Endodermal cell (in vitro differentiated cells): ENCODE measurements at places on chromosomes 5 and 9. TPM values are rescaled to one million over a fixed set of nuclear protein-coding genes. Genes with fewer than 3 reads are reported as not detected.

GRCh38 chr9:82080265-82080664, 91.7 kb downstream of the SPATA31D1 start:
- H3K4me1 ChIP-seq = no peaks in the 10 kb centered on the region
- H3K4me3 ChIP-seq = no peak overlapping the region
- no peaks in the 10 kb centered on the region for H3K36me3 ChIP-seq

GRCh38 chr5:10046676-10047075, 203.0 kb downstream of the ATPSCKMT start:
- no peaks in the 10 kb centered on the region for H3K27me3 ChIP-seq
- H3K4me1 ChIP-seq = no peaks in the 10 kb centered on the region
- H3K36me3 ChIP-seq = no peaks in the 10 kb centered on the region
- peak; percentile 32 for DNase-seq
- no peak overlapping the region for H3K27ac ChIP-seq

GRCh38 chr9:104778802-104779201, 14.9 kb downstream of the NIPSNAP3B start:
- no peak overlapping the region for H3K4me3 ChIP-seq
- H3K36me3 ChIP-seq = peaks cover 33% of the 10 kb centered on the region
- H3K27me3 ChIP-seq = no peaks in the 10 kb centered on the region
- DNase-seq = peak; percentile 52
- H3K27ac ChIP-seq = no peak overlapping the region

DNA sequence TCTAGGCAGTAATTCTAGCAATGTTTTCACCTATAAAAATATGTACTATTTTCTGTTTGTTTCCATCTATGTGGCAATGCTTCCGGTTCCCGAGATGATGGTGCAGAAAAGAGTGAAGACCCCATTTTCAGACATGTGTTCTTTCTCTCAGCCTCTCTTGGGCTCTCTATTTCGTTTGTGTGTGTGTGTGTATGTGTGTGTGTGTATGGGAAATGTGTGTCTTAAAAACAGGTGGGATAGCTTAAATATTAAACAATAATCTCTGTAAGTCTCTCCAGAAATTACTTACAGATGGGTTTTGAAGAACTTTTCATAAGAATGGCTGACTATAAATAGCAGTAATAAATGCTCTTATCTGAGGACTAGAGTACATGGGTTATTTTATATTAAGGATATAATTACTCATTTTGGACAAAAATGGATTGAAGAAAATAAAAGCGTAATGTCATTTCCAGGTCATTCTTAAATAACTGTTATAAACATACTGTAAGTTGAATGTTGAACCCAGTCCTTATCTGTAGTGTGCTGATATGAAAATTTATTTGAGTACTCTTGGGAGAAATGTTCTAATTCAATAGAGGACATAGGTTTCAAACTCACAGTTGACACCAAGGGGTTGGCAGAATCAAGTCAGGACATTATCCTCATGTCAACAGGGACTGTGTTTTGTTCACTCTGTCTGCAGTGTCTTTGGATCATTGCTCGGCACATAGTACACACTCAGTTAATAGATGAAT, 31.1 kb downstream of the PCSK5 start:
- H3K4me1 ChIP-seq = no peaks in the 10 kb centered on the region
- no peak for DNase-seq
- H3K4me3 ChIP-seq = no peak overlapping the region

DNA sequence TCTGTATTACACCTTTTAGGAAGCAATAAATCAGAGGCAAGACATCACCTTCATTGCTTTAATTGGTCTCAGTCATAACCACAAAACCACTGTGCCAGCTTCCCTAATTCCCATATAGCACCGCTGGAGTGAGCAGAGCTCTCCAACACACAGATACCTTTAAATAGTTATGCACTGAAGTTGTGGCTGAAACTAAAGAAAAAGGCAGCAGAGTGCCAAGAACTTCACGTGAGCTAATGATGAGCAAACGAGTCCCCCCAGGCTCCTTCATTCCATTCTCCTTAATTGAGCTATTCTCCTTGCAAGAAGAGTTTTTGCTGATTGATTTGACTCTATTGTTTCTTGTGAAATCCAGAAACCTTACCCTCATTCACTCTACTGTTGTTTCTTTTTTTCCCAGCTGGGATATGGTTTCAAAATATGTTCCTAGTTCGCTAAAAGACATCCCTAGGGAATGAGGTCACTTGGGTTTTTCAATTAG, 501.5 kb downstream of the SPATA31D1 start:
- peak overlapping the region; percentile 85 for H3K27ac ChIP-seq
- no peaks in the 10 kb centered on the region for H3K27me3 ChIP-seq
- no peak overlapping the region for H3K4me3 ChIP-seq
- DNase-seq = peak; percentile 54

DNA sequence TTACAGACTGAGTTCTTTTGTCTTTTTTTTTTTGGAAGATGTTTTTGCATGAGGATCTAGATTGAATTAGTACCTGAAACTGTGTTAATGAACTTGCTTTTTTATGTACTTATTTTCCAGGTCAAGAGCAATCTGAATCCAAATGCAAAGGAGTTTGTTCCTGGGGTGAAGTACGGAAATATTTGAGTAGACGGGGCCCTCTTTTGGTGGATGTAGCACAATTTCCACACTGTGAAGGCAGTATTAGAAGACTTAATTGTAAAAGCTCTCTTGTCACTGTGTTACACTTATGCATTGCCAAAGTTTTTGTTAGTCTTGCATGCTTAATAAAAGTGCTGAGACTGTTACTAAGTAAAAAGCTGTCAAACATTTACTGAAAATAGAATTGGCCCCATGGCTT, 14.5 kb downstream of the SLC23A1 start:
- no peak overlapping the region for H3K4me3 ChIP-seq
- H3K36me3 ChIP-seq = peaks cover 85% of the 10 kb centered on the region
- H3K27ac ChIP-seq = no peak overlapping the region
- H3K27me3 ChIP-seq = no peaks in the 10 kb centered on the region

- no peak overlapping the region for H3K27ac ChIP-seq
- H3K4me3 ChIP-seq = no peak overlapping the region
- no peaks in the 10 kb centered on the region for H3K4me1 ChIP-seq
- no peak for DNase-seq
- no peaks in the 10 kb centered on the region for H3K36me3 ChIP-seq
- H3K27me3 ChIP-seq = no peaks in the 10 kb centered on the region
These were observed 56.1 kb upstream of the CKMT2 start for GRCh38 chr5:81177061-81177460.

DNA sequence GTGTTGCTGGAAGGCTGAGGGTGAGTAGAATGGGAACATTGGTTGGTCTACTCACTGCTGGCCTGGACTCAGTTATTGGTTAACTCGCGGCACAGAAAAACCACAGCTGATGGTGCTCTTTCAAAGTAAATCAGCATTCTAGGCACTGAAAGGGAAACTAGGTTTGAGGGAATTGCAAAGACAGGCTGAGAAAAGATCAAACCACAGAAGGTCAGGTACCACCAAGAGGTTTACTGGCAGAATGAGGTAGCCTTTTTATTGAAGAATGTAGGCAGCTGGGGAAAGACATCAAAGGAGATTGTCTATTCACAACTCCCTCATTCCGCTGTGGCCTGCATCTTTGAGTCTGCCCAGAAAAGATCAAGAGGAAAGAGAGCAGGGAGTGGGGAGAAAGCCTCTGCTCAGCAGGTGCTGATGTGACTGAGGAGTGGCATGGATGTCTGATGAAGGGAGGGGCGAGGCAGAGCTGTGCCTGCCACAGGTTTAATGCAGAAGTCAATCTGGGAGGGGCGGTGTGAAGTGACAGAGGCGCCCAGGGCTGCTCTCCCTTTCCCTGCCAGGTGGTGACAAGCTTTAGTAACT, 255.5 kb downstream of the MAN2A1 start:
- no peak for DNase-seq
- peaks cover 20% of the 10 kb centered on the region for H3K27me3 ChIP-seq
- no peak overlapping the region for H3K4me3 ChIP-seq
- no peaks in the 10 kb centered on the region for H3K4me1 ChIP-seq

DNA sequence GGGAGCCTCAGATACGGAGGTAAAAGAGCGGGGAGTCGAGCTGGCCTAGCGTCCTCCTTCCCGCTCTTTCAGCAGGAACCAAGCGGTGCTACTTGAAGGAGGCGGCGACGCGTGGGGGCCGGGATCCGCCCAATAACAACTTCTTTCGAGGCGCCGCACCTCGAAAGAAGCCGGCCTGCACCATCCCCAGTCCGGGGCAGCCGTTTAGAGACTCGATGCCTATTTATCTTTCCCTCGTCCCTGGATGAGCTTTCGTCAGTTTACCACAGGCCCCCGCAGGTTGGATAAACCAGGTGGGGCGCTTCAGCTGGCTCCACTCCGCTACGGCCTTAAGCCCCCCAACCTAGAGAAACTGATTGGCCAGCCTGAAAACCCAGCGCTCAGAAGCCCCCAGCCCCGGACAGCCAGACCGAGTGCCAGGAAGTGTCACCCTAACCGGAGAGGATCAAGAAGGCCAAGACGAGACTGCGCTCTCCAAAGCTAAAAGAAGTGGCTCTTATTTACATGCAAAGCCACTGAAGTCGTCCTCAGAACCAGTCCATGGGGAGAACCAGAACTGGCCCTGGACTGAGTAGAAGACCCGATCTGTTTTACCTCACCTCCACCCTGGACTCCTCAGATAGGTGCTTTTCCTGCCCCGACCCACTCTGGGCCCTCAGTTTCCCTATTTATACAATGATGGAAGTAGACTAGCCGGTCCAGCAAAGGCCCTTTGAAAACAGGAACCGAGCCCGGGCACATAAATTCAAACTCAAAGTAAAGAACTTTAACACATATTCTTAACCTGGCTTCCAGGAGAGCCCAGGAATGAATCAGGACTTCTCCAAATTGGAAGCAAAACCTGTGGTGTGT, 1.4 kb downstream of the HAND1 start:
- peak; percentile 76 for DNase-seq
- peaks cover 100% of the 10 kb centered on the region for H3K27me3 ChIP-seq
- peak overlapping the region; percentile 76 for H3K4me3 ChIP-seq

- H3K36me3 ChIP-seq = no peaks in the 10 kb centered on the region
- no peaks in the 10 kb centered on the region for H3K4me1 ChIP-seq
- H3K27ac ChIP-seq = no peak overlapping the region
- no peaks in the 10 kb centered on the region for H3K27me3 ChIP-seq
- DNase-seq = peak; percentile 78
These were observed 354.0 kb upstream of the CLINT1 start for GRCh38 chr5:158212917-158213316.

DNA sequence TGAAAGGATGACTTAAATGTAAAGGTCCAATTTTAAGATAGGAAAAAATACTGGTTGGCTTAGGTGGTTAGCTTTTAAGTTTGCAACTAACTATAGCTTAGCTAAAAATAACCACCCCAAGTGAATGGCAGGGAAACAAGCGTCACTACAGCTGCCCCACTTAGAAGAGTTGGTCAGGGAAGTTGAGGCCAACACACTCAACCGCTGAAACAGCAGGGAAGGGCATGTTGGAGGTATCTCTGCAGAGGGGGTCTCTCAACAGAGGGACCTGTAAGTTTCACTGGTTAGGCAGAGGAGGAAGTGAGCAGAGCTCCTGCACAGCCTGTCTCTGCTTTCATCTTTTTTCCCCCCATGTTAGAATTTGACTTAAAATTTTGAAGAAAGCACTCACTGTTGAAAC, 75.3 kb downstream of the LHFPL2 start:
- peaks cover 40% of the 10 kb centered on the region for H3K36me3 ChIP-seq
- DNase-seq = no peak
- no peaks in the 10 kb centered on the region for H3K27me3 ChIP-seq
- no peak overlapping the region for H3K4me3 ChIP-seq
- no peak overlapping the region for H3K27ac ChIP-seq
- peaks cover 10% of the 10 kb centered on the region for H3K4me1 ChIP-seq

DNA sequence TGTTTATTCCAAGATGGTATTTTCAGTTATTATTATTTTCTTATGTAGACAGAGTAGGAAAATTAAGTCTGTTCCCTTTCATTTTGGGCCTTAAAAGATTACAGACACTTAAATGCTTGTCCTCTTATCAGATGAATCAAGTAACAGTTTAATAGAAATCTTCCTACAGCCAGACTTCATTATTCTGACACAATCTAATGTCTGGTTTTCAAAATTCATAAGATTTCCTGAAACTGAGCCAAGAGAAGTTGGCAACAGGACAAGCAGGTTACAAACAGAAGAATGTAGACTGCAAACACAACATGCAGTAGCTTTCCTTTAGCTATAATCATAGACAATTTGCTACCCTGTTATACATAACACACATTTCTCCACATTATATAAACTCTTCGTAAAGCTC, 130.5 kb downstream of the FBXL17 start:
- no peaks in the 10 kb centered on the region for H3K27me3 ChIP-seq
- H3K36me3 ChIP-seq = no peaks in the 10 kb centered on the region
- H3K4me3 ChIP-seq = no peak overlapping the region

DNA sequence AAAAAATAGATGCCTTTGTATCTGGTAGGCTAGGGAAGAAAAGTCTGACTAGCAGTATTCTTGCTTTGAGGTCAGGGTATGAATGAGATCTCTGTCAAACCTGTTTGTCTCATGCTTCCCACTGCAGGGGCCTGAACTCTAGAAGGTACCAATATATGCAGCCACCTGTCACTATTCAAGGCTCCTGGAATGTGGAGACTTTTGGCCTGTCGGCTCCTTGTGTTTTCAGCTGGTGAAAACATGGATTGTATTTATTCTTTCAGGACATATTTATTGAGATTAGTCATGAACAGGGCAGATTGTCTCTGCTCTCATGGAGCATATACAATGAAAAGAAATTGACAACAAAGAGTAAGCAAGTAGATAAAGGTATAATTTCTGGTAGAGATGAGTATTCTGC, 255.8 kb downstream of the ARHGAP26 start:
- no peaks in the 10 kb centered on the region for H3K36me3 ChIP-seq
- H3K27me3 ChIP-seq = no peaks in the 10 kb centered on the region
- no peak overlapping the region for H3K27ac ChIP-seq
- no peak for DNase-seq

DNA sequence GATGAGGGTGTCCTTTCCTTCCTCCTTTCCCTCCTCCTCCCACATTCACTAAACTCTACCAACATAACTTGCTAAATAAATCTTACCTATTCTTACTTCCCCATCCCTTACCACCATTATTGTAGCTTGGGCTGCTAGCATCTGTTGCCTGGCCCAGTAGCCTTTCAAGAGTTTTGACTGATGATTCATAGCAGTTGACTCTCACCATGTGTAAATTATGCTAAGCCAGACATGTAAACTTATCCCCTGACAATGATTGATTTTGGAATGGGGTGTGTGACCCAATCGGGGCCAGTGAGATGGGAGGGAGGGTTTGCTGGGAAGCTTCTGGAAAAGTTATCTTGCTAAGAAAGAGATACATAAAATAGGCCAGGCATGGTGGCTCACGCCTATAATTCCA, 161.8 kb upstream of the SPRY4 start:
- no peak for DNase-seq
- no peaks in the 10 kb centered on the region for H3K27me3 ChIP-seq
- H3K36me3 ChIP-seq = no peaks in the 10 kb centered on the region
- no peak overlapping the region for H3K4me3 ChIP-seq
- peaks cover 4% of the 10 kb centered on the region for H3K4me1 ChIP-seq

- H3K27me3 ChIP-seq = no peaks in the 10 kb centered on the region
- no peaks in the 10 kb centered on the region for H3K36me3 ChIP-seq
- no peaks in the 10 kb centered on the region for H3K4me1 ChIP-seq
- no peak overlapping the region for H3K4me3 ChIP-seq
- H3K27ac ChIP-seq = no peak overlapping the region
These were observed 34.5 kb upstream of the TCF7 start for GRCh38 chr5:134079748-134080581.

- DNase-seq = no peak
- no peaks in the 10 kb centered on the region for H3K36me3 ChIP-seq
- H3K4me3 ChIP-seq = no peak overlapping the region
These were observed 7.1 kb upstream of the DELE1 start for GRCh38 chr5:141916522-141916921.

KCTD16 gene
- total RNA-seq = 0.44 to 3.2 TPM (median 0.65 TPM) in 3 replicates

SPRY4 gene
- total RNA-seq = 45.7 to 70.2 TPM (median 69.8 TPM) in 3 replicates

INSL4 gene
- not detected in 3 replicates for total RNA-seq

PCDHGC4 gene
- 2.3 and 2.6 TPM in 2 replicates for total RNA-seq

CEP120 gene
- 18.8 and 19.9 TPM in 2 replicates for total RNA-seq

BTNL8 gene
- total RNA-seq = not detected in 3 replicates

C9orf153 gene
- 0.37 and 0.38 TPM in 2 replicates for total RNA-seq

ASB6 gene
- total RNA-seq = 7.5 to 21.8 TPM (median 19.8 TPM) in 3 replicates

TMC1 gene
- total RNA-seq = not detected in 3 replicates

FGF1 gene
- total RNA-seq = not detected in 3 replicates
